H1 (cell line): ENCODE measurements at places on chromosomes 3 and 15. TPM values are rescaled to one million over a fixed set of nuclear protein-coding genes. Genes with fewer than 3 reads are reported as not detected.

Gene IGF2BP2
- 114 and 121 TPM in 2 replicates for total RNA-seq

DNA sequence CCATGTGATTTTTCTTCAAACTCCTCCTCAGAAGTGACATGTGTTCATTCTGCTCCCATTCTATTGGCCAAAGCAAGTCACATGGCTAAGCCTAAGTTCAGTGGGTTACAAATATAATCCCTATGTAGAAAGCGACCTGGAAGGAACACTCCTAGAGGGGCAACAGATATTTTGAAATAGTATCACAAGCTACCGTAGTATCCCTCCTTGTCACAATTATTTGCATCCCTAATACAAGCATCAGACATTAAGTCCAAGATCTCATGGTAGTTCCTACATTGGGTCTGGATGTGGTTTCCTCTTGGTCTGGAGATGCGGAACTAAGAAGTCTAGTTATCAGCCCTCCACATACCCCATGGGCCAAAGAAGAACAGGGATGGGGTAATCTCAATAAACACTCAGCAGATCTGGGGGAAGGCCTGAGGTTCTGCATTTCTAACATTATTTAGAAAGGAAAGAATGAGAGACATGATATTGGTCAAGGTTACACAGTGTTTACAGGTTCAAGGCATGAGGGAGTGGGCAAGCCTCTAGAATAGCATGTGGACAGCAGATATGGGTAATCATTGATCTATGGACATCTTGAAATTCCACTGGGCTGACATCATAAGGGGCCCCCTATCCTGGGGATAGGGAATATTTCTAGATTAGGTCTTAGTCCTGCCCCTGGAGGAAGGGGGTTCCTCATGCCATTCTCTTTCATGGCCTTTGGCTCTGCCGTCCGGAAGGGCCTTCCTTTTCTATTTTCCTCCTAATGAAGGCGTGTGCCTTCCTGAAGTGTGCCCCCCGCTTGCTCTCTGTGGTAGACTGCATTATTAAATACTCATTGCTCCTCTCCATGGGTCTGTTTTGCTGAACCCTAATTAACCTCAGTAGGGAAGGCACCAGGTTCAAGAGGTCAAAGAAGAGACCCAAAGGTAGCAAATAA lies 17.8 kb upstream of the ABHD2 start:
- no peaks in the 10 kb centered on the region for H3K4me1 ChIP-seq
- H3K36me3 ChIP-seq, result no peaks in the 10 kb centered on the region
- no peaks in the 10 kb centered on the region for H3K27me3 ChIP-seq
- no peak overlapping the region for H3K27ac ChIP-seq

GRCh38 chr3:126961191-126961790 lies 21.6 kb upstream of the PLXNA1 start:
- DNase-seq, result no peak
- H3K36me3 ChIP-seq, result no peaks in the 10 kb centered on the region
- no peaks in the 10 kb centered on the region; the same call in 1 of the 2 replicates for H3K27me3 ChIP-seq
- H3K4me3 ChIP-seq, result no peak overlapping the region

Gene GOLGA6B
- not detected in 2 replicates for total RNA-seq

Gene ARHGAP31
- total RNA-seq, result 4.9 and 7.6 TPM in 2 replicates

- no peaks in the 10 kb centered on the region for H3K27me3 ChIP-seq
- H3K36me3 ChIP-seq, result no peaks in the 10 kb centered on the region
- peaks cover 13% of the 10 kb centered on the region for H3K4me1 ChIP-seq
- no peak overlapping the region for H3K27ac ChIP-seq
- peak overlapping the region; percentile 64 for H3K4me3 ChIP-seq
- no peak for DNase-seq
Observed at GRCh38 chr3:188154809-188155574, 1.0 kb downstream of the LPP start.

GRCh38 chr3:58463181-58463941 lies 28.5 kb upstream of the KCTD6 start:
- no peaks in the 10 kb centered on the region for H3K4me1 ChIP-seq
- H3K27ac ChIP-seq, result no peak overlapping the region
- no peaks in the 10 kb centered on the region for H3K27me3 ChIP-seq

Gene FES
- total RNA-seq, result 6.8 and 8.6 TPM in 2 replicates

Gene STAC
- total RNA-seq, result 16.5 and 18.1 TPM in 2 replicates

GRCh38 chr15:76258460-76258859 lies 52.8 kb downstream of the ETFA start:
- no peak overlapping the region for H3K27ac ChIP-seq
- H3K4me1 ChIP-seq, result 0 out of 2 replicates have a peak, but pooled peaks cover 3% of the 10 kb centered on the region

Gene ATP13A3
- total RNA-seq, result 84.2 and 92.2 TPM in 2 replicates

- H3K27ac ChIP-seq, result 0 out of 2 replicates have a peak overlapping the region, but pooled peaks have one; percentile 6
- no peak for DNase-seq
- peaks cover 4% of the 10 kb centered on the region for H3K4me1 ChIP-seq
- peak overlapping the region; percentile 49 for H3K4me3 ChIP-seq
- H3K36me3 ChIP-seq, result no peaks in the 10 kb centered on the region
Observed at GRCh38 chr15:41585127-41586047, 26.4 kb downstream of the TYRO3 start.

DNA sequence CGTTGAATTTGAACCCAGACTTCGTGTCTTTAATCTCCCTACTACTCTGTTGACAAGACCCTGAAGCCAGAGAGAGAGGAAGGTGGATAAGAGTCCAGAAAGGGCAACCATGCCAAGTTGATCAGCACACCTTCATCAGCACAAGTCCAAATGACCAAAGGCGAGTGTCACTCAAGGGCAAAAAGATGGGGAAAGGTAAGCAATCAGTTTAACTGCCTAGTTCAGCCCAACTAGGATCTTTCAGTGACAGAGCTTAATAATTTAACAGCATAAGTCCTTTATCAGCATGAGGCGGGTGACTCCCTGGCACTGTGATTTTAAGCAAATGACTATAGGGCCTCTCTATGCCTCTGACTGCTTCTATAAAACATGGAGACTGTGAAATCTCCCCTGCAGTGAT lies 6.2 kb downstream of the SUCLG2 start:
- no peak overlapping the region for H3K27ac ChIP-seq
- H3K4me1 ChIP-seq, result peaks cover 5% of the 10 kb centered on the region; the same call in 1 of the 2 replicates
- H3K27me3 ChIP-seq, result no peaks in the 10 kb centered on the region
- DNase-seq, result no peak
- H3K36me3 ChIP-seq, result peaks cover 3% of the 10 kb centered on the region; the same call in 1 of the 2 replicates

GRCh38 chr3:67790043-67790442 lies 135.6 kb upstream of the SUCLG2 start:
- H3K27ac ChIP-seq, result no peak overlapping the region
- no peaks in the 10 kb centered on the region for H3K4me1 ChIP-seq
- no peaks in the 10 kb centered on the region for H3K27me3 ChIP-seq
- H3K36me3 ChIP-seq, result no peaks in the 10 kb centered on the region
- no peak overlapping the region for H3K4me3 ChIP-seq

Gene ROPN1
- total RNA-seq, result 0.44 TPM in 1 of 2 replicates, not detected in the other

Gene GOLGA6D
- 0.69 and 0.73 TPM in 2 replicates for total RNA-seq

GRCh38 chr3:10286596-10287295 lies 6.0 kb downstream of the GHRL start:
- no peak overlapping the region for H3K4me3 ChIP-seq
- peak; percentile 57 for DNase-seq
- no peak overlapping the region for H3K27ac ChIP-seq
- H3K4me1 ChIP-seq, result peaks cover 4% of the 10 kb centered on the region
- H3K27me3 ChIP-seq, result no peaks in the 10 kb centered on the region
- peaks cover 4% of the 10 kb centered on the region for H3K36me3 ChIP-seq

Gene ILDR1
- 1.6 and 1.8 TPM in 2 replicates for total RNA-seq

Gene ZNF592
- 31.2 and 33.0 TPM in 2 replicates for total RNA-seq

Gene DCUN1D1
- total RNA-seq, result 70.3 and 76.7 TPM in 2 replicates

- H3K27ac ChIP-seq, result no peak overlapping the region
- H3K27me3 ChIP-seq, result no peaks in the 10 kb centered on the region
Observed at GRCh38 chr15:64004587-64004986, 41.7 kb downstream of the DAPK2 start.

DNA sequence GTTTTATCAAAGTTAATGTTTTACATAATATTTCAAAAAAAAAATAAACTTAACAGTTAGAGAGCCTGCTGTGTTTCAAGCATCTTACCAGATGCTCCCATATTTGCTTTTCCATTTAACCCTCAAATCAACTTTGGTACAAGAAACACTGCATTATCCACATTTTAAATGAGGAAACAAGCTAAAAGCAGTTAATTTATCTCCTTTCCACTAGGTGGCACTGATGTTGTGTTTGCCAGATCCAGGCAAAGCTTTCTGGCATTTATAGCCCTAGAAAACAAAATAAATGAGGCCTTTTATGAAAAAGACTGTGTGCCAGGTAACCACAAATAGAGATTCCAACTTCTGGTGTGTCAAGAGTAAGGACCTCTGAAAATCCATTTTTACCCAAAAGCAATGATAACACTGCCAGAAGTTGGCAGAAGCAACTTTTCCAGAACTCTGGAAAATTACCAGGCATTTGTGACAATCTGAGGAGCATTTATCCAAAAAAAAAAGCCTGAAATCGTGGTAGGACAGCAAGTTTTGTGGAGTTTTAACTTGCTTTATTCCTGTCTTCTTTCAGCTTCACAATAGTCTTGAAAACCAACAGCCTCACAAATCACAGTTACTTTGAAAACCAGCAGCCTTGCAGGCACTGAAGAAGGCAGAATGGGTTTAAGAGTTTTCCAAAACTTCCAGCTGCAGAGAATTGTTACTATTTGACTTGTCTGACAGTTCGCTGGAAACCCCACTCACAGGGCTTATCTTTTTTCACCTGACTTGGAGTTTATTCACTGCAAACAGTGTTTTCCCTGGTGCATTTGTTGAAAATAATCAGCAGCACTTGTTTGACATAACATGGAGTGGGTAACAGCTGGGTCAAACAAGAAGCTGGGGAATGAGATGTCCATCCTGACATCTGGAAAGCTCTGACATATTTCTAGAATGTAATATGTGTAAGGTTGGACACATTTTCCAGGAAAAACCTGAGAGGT lies 9.2 kb downstream of the FAM162A start:
- no peak for DNase-seq
- no peaks in the 10 kb centered on the region for H3K4me1 ChIP-seq
- H3K4me3 ChIP-seq, result no peak overlapping the region
- no peaks in the 10 kb centered on the region for H3K27me3 ChIP-seq

Gene PDZRN3
- 16.8 and 20.5 TPM in 2 replicates for total RNA-seq

DNA sequence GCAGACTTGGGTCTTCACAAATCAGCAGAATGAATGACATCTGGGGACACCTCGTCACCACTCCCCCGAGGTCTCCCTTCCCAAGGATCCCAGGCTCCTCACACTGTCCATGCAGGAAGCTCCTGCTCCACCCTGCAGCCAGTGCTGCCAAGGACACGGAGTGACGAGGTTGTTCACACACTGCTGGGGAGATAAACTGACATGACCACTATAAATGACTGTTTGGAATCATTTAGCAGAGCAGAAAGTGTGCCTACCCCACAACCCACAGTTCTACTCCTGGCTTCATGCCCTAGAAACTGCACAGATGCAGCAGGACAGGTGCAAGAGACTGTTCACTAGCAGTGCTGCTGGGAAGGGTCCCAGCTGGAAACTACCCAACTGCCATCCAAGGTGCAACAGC lies 19.7 kb upstream of the PRSS50 start:
- no peak for DNase-seq
- H3K27ac ChIP-seq, result no peak overlapping the region
- H3K27me3 ChIP-seq, result no peaks in the 10 kb centered on the region

DNA sequence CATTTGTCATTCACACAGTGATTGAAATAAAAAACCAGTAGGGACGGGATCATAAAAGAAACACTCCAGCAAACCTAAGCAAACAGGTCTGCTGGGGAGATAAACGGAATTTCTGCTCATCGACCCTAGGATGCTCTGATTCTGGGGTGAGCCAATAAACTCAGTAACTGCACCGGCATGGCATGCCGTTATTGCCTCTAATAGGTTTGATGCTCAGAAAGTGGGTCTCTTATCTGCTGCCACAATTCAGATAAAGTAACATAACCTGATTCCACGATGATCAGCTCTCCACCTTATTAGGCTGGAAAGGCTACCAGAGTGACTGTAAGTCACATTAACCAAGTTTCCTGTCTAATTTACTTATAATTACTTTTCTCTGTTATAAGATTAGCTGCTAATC lies 19.6 kb downstream of the DCLK3 start:
- no peak for DNase-seq
- no peaks in the 10 kb centered on the region for H3K4me1 ChIP-seq
- H3K4me3 ChIP-seq, result no peak overlapping the region

- H3K27ac ChIP-seq, result no peak overlapping the region; the same call in 1 of the 2 replicates
- H3K4me1 ChIP-seq, result no peaks in the 10 kb centered on the region
- no peak for DNase-seq
- H3K27me3 ChIP-seq, result no peaks in the 10 kb centered on the region
Observed at GRCh38 chr15:55457401-55458022, 49.2 kb downstream of the PIERCE2 start.

GRCh38 chr15:36601497-36601932 lies 22.1 kb downstream of the CDIN1 start:
- no peak overlapping the region for H3K4me3 ChIP-seq
- peaks cover 2% of the 10 kb centered on the region; the same call in 1 of the 2 replicates for H3K4me1 ChIP-seq
- H3K27ac ChIP-seq, result no peak overlapping the region
- H3K36me3 ChIP-seq, result no peaks in the 10 kb centered on the region
- H3K27me3 ChIP-seq, result no peaks in the 10 kb centered on the region
- no peak for DNase-seq

DNA sequence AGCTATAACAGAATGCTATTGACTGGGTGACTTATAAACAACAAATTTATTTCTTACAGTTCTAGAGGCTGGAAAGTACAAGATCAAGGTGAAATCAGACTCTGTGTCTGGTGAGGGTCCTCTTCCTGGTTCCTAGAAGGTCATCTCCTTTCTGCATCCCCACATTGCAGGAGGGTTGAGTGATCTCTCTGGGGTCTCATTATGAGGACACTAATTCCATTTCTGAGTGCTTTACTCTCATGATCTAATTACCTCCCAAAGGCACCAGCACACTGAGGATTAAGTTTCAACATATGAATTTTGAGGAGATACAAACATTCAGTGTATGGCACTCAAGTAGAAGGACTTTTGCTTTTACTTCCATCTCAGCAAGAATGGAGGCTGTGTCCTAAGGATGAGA lies 534.1 kb upstream of the KCNMB2 start:
- no peaks in the 10 kb centered on the region for H3K36me3 ChIP-seq
- no peaks in the 10 kb centered on the region for H3K4me1 ChIP-seq
- H3K4me3 ChIP-seq, result no peak overlapping the region
- no peaks in the 10 kb centered on the region for H3K27me3 ChIP-seq
- DNase-seq, result no peak

DNA sequence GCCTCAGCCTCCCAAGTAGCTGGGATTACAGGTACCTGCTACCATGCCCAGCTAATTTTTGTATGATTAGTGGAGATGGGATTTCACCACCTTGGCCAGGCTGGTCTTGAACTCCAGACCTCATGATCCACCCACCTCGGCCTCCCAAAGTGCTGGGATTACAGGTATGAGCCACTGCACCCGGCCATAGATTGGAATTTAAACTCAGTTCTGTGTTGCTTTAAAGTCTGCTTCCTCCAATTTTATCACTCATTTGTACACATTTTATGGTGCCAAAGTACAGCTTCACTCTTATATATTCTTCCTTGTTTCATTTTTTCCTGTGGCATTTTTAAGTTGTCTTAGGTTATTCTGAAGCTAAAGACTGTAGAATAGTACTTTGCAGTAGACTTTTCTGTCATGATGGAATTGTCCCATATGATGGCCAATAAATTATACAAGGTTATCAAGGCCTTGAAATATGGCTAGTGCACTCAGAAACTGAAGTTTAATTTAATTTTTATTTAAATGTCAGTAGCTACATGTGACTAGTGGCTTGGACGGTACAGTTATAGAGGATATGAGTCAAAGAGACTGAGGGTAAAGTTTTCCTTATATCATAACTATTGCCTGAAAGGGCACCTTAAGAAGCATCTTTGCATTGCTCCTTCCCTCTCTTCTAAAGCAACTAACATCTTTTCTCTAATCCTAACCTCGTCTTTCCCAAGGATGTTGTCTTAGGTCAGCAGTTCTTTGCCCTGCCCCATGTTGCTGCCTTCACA lies 28.1 kb downstream of the ATP11B start:
- H3K4me3 ChIP-seq, result no peak overlapping the region
- H3K4me1 ChIP-seq, result no peaks in the 10 kb centered on the region
- no peak for DNase-seq
- H3K36me3 ChIP-seq, result no peaks in the 10 kb centered on the region
- H3K27ac ChIP-seq, result no peak overlapping the region
